A549 treated with RU486 at 1 μM for 4 hours (cell line): ENCODE measurements at places on chromosomes 5 and 9. TPM values are rescaled to one million over a fixed set of nuclear protein-coding genes. Genes with fewer than 3 reads are reported as not detected.

The FOXD4L5 gene
- total RNA-seq: 0.05 to 0.10 TPM in 2 of 5 replicates, not detected in the others

The PCDHB10 gene
- 0.06 TPM in 2 of 5 replicates, not detected in the others for total RNA-seq

The TMC1 gene
- total RNA-seq: 0.20 to 0.45 TPM in 2 of 5 replicates, not detected in the others

The NUTM2G gene
- total RNA-seq: not detected in 5 replicates

The IFNA13 gene
- not detected in 5 replicates for total RNA-seq

The MED7 gene
- total RNA-seq: 13.0 to 20.5 TPM (median 17.0 TPM) in 5 replicates

The FBXW5 gene
- total RNA-seq: 58.4 to 107 TPM (median 95.0 TPM) in 5 replicates

The SLC28A3 gene
- total RNA-seq: not detected in 5 replicates

The FOXD4L3 gene
- total RNA-seq: 0.07 to 0.29 TPM (median 0.09 TPM) in 5 replicates

The ATOX1 gene
- total RNA-seq: 188 to 219 TPM (median 199 TPM) in 5 replicates

The OR1Q1 gene
- not detected in 5 replicates for total RNA-seq

The GARIN3 gene
- not detected in 5 replicates for total RNA-seq

The CHD1 gene
- total RNA-seq: 22.2 to 43.4 TPM (median 25.5 TPM) in 5 replicates

The CBY3 gene
- not detected in 5 replicates for total RNA-seq

The RIMOC1 gene
- 3.7 to 11.5 TPM (median 11.0 TPM) in 5 replicates for total RNA-seq

The NTRK2 gene
- total RNA-seq: 0.01 to 0.07 TPM in 2 of 5 replicates, not detected in the others

The IFNK gene
- total RNA-seq: not detected in 5 replicates

The FOXD4L6 gene
- total RNA-seq: 0.11 TPM in 1 of 5 replicates, not detected in the others

The CYLC2 gene
- not detected in 5 replicates for total RNA-seq

The CLINT1 gene
- 68.3 to 79.8 TPM (median 77.8 TPM) in 5 replicates for total RNA-seq

The PKD2L2 gene
- not detected in 5 replicates for total RNA-seq

The LCP2 gene
- total RNA-seq: not detected in 5 replicates

The LHX3 gene
- total RNA-seq: 0.07 to 0.14 TPM (median 0.11 TPM) in 4 of 5 replicates, not detected in the other

The PCDHA8 gene
- total RNA-seq: 0.06 to 0.12 TPM (median 0.09 TPM) in 3 of 5 replicates, not detected in the others

The STING1 gene
- 0.85 to 1.4 TPM (median 0.98 TPM) in 5 replicates for total RNA-seq

The LCN10 gene
- not detected in 5 replicates for total RNA-seq

The CCDC183 gene
- 0.28 to 0.49 TPM (median 0.32 TPM) in 5 replicates for total RNA-seq

The FAM221B gene
- not detected in 5 replicates for total RNA-seq

The GABRP gene
- not detected in 5 replicates for total RNA-seq

The CCDC192 gene
- total RNA-seq: not detected in 5 replicates

The CATSPER3 gene
- total RNA-seq: 0.19 to 0.67 TPM (median 0.46 TPM) in 5 replicates

The MLANA gene
- total RNA-seq: not detected in 5 replicates

The TSSK1B gene
- not detected in 5 replicates for total RNA-seq

The GPR151 gene
- total RNA-seq: not detected in 5 replicates

The SIT1 gene
- total RNA-seq: not detected in 5 replicates

The SPATA31D1 gene
- not detected in 5 replicates for total RNA-seq

The SH3TC2 gene
- 0.24 to 0.64 TPM (median 0.56 TPM) in 5 replicates for total RNA-seq

The IL3 gene
- not detected in 5 replicates for total RNA-seq

The TRIM7 gene
- 29.4 to 45.2 TPM (median 39.9 TPM) in 5 replicates for total RNA-seq

The PCDHGA8 gene
- 0.03 TPM in 1 of 5 replicates, not detected in the others for total RNA-seq

The MYMK gene
- not detected in 5 replicates for total RNA-seq

The C9orf153 gene
- 0.23 to 0.43 TPM in 2 of 5 replicates, not detected in the others for total RNA-seq

The CDH9 gene
- not detected in 5 replicates for total RNA-seq

The N4BP3 gene
- total RNA-seq: 1.1 to 1.4 TPM (median 1.3 TPM) in 5 replicates

The SLC9A3 gene
- 2.1 to 2.9 TPM (median 2.4 TPM) in 5 replicates for total RNA-seq

The FAM174A gene
- 11.4 to 17.9 TPM (median 12.5 TPM) in 5 replicates for total RNA-seq

The LRRC14B gene
- not detected in 5 replicates for total RNA-seq
